ENCODE measurements at places on chromosomes 2 and 18.

GRCh38 chr18:63088262-63088661, 231.3 kb downstream of the BCL2 start:
- DNase-seq, result no peak

- no peak for DNase-seq
Measured at GRCh38 chr18:52948868-52949444, 609.0 kb downstream of the DCC start.

- no peak for DNase-seq
Measured at GRCh38 chr2:241885291-241885945, 15.9 kb downstream of the RTP5 start.

DNA sequence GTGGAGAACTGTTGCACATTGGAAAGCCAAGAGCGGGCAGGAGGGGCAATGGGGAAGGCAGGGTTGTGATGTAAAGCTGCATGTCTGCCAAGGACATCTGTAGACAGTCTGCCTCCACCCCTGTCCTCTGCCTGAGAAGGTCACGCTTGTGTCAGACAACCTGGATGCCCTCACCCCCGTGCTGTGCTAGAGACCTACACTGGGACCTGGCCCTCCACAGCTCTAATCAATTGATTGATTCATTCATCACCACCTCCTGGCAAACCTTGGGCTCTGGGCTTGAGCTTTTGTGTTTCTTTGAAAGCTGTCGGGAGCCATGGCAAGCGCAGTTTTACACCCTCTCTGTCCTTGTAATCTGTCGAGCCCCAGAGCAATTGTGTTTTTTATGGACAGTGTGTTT, 41.1 kb downstream of the MARCO start:
- no peak for DNase-seq

GRCh38 chr2:8907764-8908288, 70.4 kb upstream of the KIDINS220 start:
- DNase-seq, result no peak

DNA sequence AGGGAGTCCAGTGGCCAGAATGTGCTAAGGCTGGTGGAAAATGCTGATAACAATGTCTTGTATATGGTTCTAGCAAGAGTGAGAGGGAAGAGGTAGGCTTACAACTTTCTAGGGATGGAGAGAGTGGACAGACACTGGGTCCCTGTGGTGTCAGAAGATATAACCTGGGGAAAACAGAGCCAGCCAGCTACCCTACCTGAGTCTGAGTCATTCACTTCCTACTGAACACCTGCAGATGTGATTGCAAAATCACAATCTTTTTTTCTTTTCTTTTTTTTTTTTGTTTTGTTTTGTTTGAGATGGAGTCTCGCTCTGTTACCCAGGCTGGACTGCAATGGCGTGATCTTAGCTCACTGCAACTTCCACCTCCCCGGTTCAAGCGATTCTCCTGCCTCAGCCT, 7.3 kb downstream of the TET3 start:
- DNase-seq, result no peak

DNA sequence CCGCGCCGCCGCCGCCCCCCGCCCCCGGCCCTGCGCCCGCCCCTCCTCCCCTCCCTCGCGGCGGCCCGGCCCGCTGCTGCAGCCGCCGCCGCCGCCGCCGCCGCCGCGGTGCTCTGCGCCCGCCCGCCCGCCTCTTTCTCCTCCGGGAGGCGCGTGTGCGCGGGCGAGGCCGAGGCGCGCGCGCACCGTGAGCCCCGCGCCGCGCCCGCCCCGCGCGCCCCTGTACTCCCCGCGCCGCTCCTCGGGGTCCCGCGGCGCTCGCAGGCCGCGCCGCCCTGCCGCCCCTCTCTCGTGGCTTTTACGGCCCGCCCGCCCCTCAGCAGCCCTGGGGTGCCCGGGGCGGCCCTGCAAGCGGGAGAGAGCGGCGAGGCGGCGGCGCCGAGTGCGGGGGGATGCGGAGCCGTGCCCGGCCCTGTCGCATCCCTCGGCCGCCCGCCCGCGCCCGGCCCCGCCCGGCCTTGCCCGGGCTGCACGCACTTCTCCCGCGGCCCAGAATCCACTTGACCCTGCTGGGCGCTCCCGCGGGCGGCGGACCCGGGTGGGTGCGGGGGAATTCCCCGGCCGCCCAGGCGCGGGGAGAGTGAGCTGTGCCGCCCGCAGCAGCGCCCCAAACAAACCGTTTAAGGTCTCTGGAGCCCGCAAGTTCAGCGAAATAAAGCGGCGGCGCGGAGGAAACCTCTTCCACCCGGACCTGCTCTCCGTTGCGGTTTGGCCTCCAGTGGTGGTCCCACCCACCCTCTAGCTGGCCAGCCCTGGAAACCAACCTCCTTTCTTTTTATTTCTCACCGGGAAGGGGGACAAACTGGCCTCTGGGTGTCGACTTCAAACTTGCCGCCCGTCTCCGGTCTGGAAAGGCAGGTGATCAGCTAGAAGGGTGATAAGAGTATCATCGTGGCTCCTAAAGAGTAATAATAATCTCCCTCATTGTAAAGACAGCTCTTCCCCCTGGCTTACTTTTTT, 37.4 kb downstream of the AFF3 start:
- no peak for DNase-seq

Measured in SHP77 (cell line).